Mesenteric fat pad (tissue), 1 donor: ENCODE measurements at places on chromosomes 5 and 9. TPM values are rescaled to one million over a fixed set of nuclear protein-coding genes. Genes with fewer than 3 reads are reported as not detected.

PRUNE2 gene
- 13.9 TPM for total RNA-seq

HACD4 gene
- total RNA-seq = 2.2 TPM

PRELID2 gene
- total RNA-seq = 7.7 TPM

TERT gene
- not detected for total RNA-seq

PCDHGA10 gene
- total RNA-seq = 4.2 TPM
